ENCODE measurements at places on chromosomes 3 and 15.

DNA sequence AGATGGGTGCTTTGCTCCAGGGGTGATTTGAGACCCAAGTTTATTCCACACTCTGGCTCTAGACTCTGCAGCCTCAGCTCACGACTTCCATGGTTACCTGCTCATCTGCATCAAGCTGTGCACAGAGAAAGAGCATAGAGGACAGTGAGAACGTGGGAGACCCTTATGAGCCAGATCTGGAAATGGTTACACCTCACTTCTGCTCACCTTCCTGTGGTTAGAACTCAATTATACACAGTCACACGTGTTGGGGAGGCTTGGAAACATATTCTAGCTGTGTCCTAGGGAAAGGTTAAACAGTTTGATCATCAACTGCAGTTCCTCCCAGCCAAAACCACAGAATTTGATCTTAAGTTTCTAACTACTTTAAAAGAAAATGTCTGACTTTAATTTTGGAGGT is 1.8 kb downstream of the FETUB start:
- no peak for DNase-seq

- DNase-seq = no peak
Measured at GRCh38 chr15:63483521-63484371, 20.6 kb upstream of the USP3 start.

DNA sequence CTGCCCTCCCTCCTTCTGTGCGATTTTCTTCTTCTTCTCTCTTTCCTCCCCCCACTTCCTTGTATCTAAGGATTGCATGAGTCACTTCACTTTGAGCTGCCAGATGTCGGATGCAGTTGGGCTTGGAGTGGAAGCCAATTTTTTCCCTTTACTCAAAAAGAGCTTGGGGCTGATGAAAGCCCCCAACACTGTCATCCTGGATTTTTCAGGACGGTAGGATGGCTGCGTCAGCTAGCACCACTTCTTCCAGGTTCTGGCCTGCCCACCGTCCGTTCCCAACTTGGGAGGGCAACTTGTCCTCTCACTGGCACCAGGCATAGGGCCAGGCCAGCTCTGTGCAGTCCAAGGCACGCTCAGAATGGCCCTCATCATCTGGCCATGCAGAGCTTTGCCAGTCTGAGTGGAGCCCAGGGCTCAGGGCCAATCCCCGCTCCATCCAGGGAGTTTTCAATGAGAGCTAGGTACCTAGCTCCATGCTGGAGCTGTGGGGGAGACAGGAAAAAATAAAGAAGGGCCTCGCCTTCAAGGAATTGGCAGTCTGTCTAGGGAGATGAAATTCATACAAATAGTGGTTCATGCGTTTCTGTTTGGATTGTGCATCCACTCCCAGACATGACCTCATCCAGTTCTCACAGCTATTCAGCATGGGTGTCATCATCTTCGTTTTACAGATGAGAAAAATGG is 47.7 kb upstream of the INSYN1 start:
- peak; percentile 61 for DNase-seq

- peak; percentile 21 for DNase-seq
Measured at GRCh38 chr3:24365168-24365567, 129.5 kb downstream of the THRB start.

- no peak for DNase-seq
Measured at GRCh38 chr15:101203029-101203573, 48.7 kb downstream of the CHSY1 start.

Measured in head of caudate nucleus (tissue), 42 donors.